ENCODE measurements at places on chromosomes 6 and 20. TPM values are rescaled to one million over a fixed set of nuclear protein-coding genes. Genes with fewer than 3 reads are reported as not detected.

- no peak for DNase-seq
These were observed 272.9 kb upstream of the KCNQ5 start for GRCh38 chr6:72348926-72349325.

DNA sequence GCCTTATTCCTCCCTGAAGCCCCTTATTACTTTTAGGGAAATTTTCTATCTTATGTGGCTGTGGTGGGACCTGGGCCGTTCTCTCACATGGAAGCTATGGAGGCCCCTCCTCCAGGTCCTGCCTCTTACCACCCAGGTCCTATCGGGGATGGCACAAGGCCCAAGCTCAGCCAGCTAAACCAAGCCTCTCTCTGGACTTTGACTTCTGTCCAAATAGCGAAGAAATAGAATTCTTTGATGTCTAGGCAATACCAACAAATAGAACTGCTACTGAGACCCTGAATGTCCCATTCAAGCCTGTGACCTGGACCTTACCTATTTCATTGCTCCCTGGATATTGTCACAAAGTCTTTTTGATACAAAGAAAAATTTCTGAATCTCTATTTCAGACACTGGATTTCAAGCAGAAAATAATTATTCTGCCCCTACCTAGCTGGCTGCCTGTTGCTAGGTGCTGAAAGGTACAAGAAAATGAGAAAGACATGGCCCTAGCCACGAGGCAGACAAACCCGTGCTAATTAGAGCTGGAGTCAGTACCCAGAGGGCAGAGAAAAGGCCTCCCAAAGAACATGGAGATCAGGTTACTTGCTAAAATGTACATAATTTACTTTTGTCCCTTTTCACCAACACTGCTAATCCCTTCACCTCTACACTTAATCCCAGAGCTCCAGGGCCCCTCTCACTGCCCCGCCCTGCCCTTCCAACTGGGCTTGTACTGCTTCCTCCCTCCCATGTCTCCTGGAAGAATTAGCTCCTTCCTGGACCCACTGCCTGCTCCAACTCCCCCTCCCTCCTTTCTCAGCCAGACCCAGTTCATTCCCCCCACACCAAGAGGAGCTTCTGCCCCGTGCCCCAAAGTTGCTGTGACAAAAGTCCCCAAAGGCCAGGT is 15.5 kb upstream of the NNAT start:
- DNase-seq = no peak

DNA sequence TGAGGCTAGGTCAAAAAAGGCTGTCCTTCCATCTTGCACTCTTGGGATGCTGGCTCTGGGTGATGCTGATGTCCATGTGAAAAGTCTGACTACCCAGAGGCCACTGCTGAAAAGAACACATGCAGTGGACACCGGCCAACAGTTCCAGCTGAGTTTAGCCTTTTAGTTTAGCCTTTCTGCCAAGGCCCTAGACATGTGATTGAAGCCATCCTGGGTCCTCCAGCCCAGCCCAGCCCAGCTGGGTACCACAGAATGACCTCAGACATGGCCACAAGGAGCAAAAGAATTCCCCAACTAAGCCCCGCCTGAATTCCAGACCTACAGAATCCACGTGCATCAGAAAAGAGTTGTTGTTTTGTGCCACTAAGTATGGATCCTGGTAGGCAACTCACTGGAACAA is 17.4 kb downstream of the PIGT start:
- DNase-seq = no peak

DNA sequence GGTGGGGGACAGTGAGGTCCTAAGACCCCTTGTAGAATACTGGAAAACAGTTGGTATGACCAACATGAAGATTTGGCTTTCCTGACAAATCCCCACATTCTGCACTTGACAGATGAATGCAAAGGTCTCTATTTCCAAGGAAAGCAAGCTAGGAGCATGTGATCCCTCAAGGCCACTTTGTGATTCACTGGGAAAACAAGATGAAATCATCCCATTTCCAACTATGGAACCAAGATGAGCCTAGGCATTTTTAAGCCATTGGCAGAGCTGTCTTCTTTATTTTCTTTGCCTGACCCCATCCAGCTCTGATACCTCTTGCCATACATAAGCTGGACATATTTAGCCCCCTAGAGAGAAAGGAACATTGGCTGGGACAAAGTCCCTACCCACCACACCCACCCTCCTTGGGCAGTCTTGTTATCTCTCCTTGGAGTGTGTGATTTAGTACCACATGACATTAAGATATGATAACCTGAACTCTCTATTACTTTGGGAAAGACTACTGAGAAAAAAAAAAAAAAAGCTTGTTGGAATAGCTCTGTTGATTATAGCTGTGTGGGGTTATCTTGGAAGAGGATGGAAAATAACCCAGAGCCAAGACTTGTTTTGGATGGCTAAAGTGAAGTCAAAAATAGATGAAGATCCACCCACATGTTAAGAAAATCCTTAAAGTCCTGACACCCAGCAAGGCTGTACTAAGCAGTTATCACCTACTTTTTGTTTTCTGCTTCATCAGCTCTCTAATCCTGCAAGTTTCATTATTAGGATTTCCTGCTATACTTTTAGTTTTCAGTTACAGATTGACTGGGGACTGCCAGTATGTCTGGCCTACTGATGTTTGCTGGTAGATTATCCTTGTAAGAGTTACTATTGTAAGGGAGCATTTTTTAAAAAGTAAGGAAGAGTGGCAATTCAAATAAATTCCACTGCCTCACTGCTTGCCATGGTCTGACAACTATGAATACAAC is 90.1 kb upstream of the PREP start:
- no peak for DNase-seq

- DNase-seq = no peak
These were observed 49.2 kb upstream of the IL17A start for GRCh38 chr6:52136934-52137467.

- no peak for DNase-seq
These were observed 33.4 kb upstream of the MICB start for GRCh38 chr6:31464252-31465184.

GRCh38 chr6:164378330-164378729 is 931.1 kb downstream of the C6orf118 start:
- no peak for DNase-seq

GRCh38 chr6:2641044-2641725 is 109.5 kb downstream of the MYLK4 start:
- DNase-seq = no peak

GRCh38 chr6:82066991-82067411 is 180.5 kb downstream of the IBTK start:
- DNase-seq = no peak

GRCh38 chr20:59221707-59222252 is 58.2 kb downstream of the ZNF831 start:
- DNase-seq = no peak

DNA sequence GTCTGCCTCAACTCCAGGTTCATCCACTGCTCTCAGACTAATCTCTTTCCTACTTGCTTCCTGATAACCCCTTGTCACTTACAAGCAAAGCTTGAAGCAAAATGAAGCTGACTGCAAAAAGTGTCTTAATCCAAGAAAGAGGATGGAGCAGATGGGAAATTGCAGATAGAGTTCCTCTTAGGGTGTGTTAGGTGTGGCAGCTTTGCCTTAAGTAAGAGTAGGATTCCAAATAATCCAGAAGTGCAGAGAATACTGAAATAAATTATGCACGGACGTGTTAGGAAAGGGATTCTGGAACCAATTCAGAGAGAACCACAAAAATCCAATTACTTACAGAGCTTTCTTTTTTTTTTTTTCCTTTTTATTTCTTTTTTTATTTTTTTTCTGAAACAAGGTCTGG is 6.1 kb upstream of the RPL7L1 start:
- DNase-seq = no peak

DNA sequence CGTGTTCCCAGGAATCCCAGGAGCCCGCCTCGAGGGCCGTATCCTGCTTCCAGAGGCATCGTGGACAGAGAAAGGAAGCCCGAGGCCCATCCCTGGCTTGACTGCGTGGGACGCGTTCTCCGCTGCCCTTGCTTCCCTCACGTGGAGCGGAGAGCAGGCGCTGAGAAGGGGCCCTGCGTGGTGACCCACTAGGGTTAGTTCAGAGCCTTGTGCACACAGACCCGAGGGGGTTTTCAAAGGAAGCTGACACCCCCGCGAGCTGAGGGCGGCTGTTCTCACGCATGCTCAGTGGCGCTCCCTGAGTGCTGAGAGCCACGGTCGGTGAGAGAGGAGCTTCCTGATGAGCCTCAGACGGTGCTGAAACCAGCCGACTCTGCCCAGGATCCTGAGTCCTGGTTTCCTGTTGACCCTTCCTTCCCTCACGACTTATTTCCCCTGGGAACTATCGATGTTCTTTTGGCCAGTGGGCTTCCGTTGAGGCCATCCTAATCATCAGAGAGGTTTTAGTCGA is 28.9 kb upstream of the CCR6 start:
- no peak for DNase-seq

- DNase-seq = no peak
These were observed 355.1 kb downstream of the PAX1 start for GRCh38 chr20:22060610-22061009.

GRCh38 chr20:59958626-59959025 is 403 bp downstream of the CDH26 start:
- DNase-seq = no peak

- no peak for DNase-seq
These were observed 239.4 kb downstream of the PTPRK start for GRCh38 chr6:128280960-128281359.

DNA sequence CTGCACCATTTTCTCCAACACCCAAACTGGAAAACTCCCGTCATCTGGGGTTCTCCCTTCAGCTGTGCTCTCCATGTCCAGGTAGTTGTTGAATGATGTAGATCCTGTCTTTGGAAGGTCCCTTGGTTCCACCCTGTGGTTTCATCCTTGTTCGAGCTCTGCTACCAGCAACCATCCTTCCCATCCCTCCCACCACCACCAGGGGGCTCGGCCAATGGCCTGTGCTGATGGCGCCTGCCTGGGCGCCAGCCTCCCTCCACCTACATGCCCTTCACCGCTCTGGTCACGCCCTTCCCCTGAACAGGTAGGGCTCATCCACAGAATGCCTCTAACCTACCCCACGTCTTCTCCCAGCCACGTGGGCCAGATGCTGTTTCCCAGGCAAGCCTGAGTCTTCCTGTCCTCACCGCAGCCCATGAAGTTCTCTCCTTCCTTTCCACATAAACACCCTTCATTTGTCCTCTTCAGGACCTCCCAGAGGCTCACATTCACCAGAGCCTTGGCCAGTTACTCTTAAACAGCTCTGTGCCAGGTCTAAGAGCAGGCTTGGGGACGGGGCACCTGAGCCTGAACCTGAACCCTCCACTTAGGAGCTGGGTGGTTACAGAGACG is 75.1 kb upstream of the DUSP22 start:
- DNase-seq = no peak

GRCh38 chr20:20393207-20394120 is 25.6 kb downstream of the INSM1 start:
- peak; percentile 18 for DNase-seq

DNA sequence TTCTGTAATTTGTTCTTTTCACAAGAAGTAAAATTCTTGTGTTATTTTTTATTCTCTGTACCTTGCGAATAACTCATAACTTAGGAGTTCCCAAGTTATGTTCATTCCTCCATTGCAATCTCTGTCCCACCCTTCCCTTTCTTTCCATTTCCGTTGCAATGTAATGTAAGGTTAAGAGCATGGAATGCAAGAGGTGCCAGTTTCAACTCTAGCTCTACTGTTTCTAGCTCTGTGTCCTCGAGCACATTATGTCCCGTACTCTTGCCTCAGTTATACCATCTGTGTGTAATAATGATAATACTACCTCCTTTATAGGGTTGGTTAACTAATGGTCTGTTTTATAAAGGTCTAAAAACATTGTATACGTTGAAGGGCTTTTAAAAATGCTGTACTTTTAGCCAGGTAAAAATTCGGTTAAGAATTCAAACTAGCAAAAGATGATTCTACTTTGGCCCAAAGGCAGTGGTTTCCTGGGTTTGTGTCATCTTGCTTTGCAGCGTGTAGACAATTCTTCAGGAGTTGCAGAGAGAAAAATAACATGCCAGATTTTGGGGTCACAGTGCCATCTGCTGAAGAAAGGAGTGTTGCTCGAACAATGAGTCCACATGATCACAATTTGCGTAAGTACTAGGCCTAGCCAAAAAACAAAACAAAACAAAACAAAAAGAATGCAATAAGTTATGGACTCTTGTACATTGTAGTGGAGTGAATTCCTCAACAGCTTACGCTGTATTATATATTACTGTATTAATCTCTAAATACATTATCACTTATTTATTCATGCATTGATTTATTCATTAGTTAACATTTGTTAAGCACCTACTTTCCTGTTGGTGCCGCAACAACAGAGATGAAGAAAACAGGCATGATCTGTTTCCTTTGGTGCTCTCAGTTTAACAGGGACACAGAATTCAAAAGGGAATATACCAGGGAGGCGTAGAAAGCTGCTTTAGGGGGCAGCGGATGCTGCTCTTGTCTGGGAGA is 10.0 kb upstream of the PFDN4 start:
- DNase-seq = peak; percentile 80

- no peak for DNase-seq
These were observed 83.0 kb downstream of the RTN4IP1 start for GRCh38 chr6:106546261-106546690.

DNA sequence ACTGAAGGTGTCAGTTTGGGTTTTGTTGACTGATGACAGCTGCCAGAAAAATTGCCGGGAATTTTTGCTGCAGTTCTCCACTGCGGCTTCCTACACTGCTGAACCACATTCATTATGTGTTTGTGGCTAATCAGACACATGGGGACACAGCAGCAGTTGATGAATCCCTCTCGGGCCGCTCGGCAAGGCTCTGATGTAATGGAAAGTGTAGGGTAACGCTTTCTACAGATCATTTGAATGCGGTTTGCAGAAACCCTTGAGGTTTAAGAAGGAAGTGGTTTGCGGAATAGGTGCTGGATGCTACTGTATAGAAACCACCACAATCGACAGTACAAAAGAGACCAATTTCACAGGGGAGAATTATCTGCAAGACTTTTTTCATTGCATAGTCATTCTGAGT is 138.7 kb upstream of the SASH1 start:
- DNase-seq = peak; percentile 66

- no peak for DNase-seq
These were observed 14.6 kb upstream of the FAXC start for GRCh38 chr6:99364026-99364425.

GRCh38 chr6:21850691-21851090 is 257.1 kb downstream of the SOX4 start:
- DNase-seq = no peak

The CNR1 gene
- 1.8 TPM for total RNA-seq

The ARMH2 gene
- total RNA-seq = not detected

The TCF15 gene
- 0.49 TPM for total RNA-seq

The TUBB gene
- 296 TPM for total RNA-seq

The CD24 gene
- total RNA-seq = 97.1 TPM

The RHAG gene
- total RNA-seq = 5.8 TPM

The NRSN1 gene
- 0.39 TPM for total RNA-seq

The DOK5 gene
- 11.1 TPM for total RNA-seq
